ENCODE measurements at places on chromosomes 7 and 10.

DNA sequence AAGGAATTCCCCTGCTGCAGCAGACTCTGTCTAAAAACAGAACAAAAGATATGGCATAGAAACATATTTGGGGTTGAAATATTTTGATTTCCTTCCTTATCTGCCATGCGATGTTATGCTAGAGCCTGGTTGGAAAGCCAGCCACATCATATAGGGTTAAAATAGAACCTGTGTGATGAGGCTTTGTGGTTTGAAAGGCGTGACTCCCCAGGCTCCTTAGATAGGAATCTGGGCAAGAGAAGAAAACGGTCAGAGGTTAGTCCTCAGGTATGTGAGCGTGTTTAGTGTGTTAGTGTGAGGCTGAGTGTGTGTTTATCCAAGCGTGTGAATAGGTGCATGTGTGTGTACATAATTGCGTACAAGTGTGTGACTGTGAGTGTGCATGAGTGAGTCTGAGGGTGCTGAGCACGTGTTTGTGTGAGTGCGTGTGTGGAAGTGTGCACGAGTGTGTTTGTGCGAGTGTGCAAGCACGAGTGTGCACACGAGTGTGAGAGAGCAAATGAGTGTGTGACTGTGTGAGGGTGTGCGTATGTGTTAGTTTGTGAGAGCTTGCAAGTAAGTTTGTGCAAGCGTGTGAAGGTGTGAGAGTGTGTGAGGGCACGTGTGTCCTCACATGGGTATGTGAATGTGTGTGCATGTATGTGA lies 79.9 kb downstream of the COL26A1 start:
- DNase-seq, result no peak

DNA sequence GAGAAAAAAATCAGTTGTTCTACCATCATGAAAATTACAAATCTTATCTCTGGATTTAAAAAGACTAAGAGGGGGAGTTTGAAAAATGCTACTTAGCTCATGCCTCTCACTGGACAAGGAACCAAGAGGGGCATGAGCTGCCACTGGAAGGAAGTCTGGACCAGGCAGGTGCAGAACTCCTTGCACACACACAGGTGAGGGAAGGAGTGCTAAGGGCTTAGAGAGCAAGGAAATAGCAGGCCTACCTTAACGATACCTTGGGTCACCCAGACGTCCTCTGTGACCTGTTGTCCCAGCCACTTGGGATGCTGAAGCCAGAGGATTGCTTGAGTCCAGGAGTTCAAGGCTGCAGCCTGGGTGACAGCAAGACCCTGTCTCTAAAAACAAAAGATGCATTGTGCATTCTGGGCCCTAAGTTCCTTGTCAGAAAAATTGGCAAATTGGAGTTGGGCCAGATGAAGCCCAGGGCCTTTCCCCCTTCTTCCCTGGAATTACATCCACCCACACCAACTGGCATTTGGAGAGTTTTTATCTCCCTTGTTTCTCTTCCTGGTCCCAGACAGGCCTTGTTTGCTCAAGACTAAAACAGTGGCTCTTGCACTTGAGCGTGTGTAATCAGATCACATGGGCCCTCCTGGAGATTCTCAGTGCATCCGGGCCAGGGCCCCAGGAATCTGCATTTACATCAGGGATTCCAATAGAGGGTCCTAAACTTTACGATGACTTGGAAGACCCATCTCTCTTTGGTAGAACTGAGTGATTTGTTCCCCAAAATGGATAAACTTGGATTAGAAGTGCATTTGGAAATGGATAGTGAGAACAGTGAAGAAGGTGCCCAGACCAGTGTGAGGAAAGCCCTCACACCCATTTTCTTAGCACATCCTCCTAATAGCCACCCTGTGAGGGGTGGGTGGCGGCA lies 3.0 kb downstream of the DDIT4 start:
- no peak for DNase-seq

DNA sequence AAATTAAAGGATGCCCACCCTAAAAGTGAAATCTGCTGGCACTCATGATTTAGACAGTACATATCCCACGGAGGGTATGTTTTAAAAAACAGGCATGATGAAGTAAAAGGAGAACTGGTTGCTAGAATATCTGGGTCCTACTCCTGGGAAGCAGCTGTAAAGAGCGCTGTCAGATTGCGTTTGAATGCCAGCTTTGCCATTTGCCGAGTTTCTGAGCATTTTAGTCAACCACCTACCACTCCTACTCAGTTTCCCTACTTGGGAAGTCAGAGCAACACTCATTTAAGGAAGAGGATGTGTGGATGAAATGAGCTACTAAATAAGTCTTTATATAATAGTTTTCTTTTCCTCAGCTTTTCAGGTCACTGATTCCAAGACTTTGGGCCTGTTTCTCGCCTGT lies 1.1 kb upstream of the UMAD1 start:
- no peak for DNase-seq

- DNase-seq, result no peak
These were observed 69.8 kb upstream of the KMT2C start for GRCh38 chr7:152505606-152506005.

GRCh38 chr7:11331128-11332102 lies 357.7 kb downstream of the PHF14 start:
- no peak for DNase-seq

DNA sequence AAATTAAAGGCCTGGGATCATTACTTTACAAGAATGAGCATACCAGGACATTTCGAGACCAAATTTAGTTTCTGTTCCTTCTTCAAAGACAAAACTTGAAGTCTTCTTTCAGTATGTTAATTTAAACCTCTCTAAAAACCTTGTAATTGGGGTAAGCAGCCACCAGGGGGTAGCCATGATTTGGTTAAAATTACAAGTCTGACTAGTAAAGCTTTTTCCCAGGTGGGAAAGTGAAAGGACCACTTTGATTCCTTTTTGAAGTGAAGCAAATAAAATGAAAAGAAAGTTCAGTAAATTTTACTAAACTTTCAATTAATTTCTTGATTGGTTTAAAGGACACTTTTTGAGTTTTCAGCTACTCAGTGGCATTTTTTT lies 294.3 kb downstream of the BBS9 start:
- no peak for DNase-seq

GRCh38 chr10:86715156-86715795 lies 41.1 kb upstream of the BMPR1A start:
- no peak for DNase-seq

GRCh38 chr10:100872034-100872791 lies 40.5 kb upstream of the SLF2 start:
- DNase-seq, result peak; percentile 18

DNA sequence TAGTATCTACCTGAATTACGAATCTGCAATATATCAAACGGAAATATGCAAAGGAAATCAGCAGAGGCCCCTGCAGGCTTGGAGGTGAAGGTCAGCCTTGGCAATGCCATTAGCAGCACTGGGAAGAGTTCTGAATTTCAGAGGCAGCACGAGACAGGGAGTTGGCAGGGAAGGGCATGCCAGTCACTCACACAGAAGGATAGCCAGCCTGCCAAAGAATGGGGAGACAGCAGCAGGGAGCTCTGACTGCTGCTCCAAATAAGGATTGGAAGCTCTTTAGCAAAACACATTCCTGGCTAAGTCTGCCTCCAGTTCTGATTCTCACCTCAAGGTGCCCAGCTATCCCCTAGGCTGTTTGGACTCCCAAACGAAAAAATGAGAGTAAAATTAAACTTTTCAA lies 188.0 kb downstream of the PDE1C start:
- no peak for DNase-seq

DNA sequence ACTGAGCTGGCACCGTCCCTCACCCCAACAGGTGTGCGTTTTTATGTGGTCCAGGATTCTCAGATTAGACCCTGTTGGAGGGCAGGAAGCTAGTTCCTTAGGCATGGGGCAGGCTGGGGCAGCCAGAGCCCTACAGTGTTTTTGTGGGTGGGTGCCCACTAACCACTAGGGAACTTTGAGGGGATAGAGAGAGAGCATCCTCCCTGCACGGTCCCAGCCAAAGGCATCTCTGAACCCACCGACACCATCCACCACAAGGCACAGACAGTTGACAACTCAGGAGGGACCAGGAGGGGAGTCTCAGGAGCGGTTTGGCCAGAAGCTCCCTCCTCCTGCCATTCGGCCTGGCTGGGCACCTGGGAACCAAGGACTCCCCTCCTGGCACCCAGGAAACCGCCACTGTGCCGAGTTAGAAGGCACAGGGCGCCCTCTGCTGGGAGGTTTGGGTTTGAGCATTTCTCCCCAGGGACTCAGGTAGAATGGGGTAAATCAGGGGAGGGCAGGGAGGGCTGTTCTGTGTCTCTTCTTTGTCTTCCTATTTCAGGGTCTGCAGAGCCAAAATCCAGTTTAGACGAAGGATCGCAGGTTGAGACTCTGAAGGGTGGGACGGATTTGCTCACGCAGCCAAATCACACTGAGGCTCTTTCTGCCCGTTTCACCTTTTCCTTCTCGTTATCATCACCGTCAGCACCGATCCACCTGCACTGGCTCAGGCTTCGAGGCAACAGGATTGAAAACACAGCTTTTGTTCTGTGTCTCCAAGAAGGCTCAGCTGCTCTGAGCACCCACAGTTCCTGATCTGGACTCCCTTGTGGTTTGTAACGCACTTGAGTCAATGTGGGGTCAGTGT lies 84.8 kb upstream of the COL13A1 start:
- DNase-seq, result peak; percentile 37

DNA sequence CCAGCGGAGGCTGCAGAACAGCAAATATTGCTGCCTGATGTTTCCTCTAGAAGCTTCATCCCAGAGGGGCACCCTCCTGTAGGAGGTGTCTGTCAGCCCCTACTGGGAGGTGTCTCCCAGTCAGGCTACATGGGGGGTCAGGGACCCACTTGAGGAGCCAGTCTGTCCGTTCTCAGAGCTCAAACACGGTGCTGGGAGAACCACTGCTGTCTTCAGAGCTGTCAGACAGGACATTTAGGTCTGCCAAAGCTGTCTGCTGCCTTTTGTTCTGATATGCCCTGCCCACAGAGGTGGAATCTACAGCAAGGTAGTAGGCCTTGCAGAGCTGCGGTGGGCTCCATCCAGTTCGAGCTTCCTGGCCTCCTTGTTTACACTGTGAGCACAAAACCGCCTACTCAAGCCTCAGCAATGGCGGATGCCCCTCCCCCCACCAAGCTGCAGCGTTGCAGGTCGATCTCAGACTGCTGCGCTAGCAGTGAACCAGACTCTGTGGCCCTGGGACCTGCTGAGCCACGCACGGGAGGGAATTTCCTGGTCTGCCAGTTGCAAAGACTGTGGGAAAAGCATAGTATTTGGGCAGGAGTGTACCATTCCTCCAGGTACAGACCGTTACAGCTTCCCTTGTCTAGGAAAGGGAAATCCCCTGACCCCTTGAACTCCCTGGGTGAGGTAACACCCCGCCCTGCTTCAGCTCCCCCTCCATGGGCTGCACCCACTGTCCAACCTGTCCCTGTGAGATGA lies 17.7 kb upstream of the MINDY3 start:
- no peak for DNase-seq

DNA sequence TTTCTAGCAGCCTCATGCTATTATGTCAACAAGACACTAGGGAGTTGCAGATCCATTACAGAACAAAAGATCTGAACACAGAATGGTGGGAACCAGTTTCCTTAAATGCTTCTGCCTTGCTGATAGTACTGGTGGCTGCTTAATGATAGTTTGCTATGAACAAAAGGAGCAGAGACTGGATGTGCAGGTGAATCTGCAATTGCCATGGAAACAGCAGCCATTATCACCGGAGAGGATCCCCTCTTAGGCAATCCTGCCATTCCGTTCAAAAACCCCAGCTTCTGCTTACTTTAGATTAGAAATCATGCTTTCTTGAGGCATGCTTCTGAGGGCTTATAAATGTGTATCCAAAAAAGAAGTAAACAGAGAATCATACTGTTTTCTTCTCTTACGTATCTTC lies 80.0 kb upstream of the PRKAR2B start:
- DNase-seq, result no peak

DNA sequence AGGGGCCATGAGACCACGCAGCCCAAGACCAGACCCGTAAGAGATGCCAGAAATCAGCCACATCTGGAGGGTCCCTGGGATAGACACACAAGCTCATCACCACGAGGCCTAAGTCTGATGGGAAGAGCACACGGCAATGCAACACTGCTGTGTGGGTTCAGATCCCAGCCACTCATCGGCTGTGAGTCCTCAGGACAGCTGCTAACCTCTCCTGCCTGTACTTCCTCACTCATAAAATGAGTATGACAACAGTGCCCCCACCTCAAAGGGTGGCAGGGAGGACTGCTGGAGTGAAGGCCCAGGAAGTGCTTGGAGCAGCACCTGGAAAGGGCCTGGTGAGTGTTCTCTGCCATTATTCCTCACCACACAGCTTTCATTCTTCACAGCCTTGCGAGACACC lies 60.9 kb downstream of the MAD1L1 start:
- DNase-seq, result no peak

DNA sequence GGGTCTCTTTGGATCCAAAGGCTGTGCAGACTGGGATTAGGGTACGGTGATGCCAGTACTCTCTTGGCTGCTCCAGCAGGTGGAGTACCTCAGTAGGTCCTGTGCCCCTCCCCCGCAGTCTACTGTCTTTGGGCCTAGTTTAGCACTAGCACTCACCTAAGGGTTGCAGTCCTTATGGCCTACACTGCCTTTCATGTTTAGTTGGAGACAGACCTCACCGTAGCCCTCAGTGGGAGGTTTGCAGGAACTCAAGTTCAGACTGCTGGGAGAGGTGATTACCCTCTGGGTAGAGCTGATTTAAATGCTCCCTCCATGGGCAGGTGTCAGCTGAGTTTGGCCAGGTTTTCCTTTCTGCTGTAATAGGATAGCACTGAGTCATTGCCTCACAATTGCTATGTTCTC lies 210.8 kb upstream of the TMEM196 start:
- DNase-seq, result no peak

DNA sequence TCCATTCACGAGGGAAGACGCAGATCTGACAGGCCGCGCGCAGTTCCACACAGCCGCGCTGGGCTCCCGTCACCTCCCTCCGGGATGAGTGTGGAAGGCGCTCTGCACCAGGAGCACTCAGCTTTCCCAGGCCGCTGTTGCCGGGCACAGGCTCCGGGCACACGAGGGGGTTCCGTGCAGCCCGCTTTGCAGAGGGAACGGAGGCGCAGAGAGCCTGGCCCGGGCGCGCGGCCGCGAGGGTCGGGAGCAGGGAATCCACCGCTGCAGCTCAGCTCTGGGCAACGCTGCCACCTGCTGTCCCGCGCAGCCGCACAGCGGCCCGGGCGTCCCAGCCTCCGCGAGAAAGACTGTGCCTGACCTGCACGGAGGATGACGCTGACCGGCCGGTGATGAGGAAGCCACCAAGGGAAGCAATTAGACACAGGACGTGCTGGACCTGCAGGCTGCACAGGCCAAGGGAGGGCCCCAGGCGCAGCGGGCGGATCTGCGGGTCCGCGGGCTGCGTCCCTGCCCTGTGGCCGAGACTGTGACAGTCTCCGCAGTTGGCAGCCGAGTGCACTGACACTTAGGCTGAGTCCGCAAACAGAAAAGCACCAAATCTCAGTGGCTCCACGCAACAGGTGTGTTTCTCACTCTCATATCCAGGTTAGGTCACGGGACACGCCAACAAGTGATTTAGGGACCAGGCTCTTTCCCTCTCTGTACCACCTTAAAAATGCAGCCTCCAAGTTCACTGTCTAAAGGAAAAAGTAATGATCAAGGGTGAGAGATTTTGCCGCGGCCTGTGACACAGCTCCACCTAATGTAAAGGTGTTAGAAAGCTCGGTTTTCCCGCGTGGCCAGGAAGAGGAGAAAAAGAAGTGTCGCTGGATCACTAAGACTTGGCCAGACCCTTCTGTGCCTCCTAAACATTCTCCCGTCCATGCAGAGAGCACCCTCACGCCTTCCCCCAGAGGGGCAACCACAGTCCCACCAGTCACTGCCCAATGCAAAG lies 94.5 kb downstream of the SEC61G start:
- no peak for DNase-seq

- DNase-seq, result no peak
These were observed 4.2 kb upstream of the ASB4 start for GRCh38 chr7:95481271-95482165.
